ENCODE measurements at places on chromosomes 7 and 10.
A peak's percentile ranks its signal among the peaks of the same experiment; 100 is the strongest.

- no peak for DNase-seq
Observed at GRCh38 chr10:97823734-97824133, 25.9 kb upstream of the GOLGA7B start.

GRCh38 chr10:13018171-13018570 is 16.7 kb upstream of the CCDC3 start:
- DNase-seq = no peak

DNA sequence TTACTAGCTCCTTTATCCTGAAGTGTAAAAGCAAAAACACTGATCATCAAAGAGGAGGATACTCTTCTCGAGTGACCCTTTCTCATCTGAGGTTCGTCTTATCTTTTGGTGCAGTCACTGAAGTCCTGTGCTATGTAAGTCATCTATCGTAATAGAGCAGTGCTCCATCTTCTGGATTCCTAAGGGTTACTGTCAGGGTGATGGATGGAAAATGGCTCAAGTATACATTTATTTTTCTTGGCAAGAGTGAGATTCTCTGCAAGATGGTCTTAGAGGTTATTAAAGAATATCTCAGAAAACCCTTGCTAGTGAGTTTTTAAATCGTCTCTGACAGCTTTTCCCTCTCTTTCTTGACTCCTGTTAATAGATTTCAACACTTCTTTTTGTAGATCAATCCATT is 12.4 kb downstream of the PRKG1 start:
- no peak for DNase-seq

DNA sequence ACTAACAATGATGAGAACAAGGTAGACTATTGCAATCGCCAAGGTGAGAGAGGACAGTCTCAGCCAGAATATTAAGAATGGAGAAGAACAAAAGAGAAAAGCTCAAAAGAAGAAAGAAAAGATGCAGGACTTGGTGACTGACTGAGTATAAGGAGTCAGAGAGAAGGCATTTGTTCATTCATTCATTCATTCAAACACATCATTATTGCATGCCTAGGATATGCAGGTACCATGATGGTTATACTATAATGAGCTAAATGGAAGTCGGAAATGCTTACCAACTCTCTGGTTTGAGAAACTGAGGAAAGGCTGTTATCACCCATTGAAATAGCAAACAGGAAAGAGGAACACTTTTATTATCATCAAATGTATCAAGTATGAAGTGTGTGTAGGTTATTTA is 180.7 kb downstream of the IMMP2L start:
- no peak for DNase-seq

DNA sequence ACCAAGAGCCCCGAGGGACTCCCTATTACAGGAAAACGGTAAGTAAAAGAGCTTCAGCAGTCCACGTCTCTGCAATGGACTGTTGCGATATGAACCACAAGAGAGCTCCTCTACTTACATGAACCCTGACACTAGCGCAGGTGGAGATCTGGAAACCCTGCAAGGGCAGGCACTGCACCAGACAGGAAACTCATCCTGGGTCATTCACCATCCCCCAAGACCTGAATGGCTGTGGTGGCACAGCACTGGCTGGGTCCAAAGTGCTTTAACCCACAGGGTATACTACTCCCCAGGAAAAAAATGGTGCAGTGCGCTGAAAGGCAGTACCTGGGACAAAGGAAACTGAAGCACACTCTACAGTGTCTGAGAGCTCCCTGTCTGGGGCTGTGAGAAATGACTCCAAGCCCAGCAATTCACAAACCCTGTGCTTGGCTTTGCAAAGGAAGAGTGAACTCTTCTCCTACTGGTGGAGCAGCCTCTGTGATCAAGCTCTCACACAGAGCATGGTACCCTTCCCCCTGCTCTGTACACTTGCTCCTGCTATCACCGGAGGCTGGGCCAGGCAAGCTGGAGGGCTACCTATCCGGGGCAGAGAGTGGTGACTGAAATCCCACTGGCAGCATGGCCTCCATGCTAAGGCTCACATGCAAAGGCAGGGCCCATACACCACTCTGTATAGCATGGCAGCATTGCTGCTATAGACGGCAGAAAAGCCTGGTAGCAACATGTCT is 44.9 kb downstream of the HIBADH start:
- DNase-seq = no peak

DNA sequence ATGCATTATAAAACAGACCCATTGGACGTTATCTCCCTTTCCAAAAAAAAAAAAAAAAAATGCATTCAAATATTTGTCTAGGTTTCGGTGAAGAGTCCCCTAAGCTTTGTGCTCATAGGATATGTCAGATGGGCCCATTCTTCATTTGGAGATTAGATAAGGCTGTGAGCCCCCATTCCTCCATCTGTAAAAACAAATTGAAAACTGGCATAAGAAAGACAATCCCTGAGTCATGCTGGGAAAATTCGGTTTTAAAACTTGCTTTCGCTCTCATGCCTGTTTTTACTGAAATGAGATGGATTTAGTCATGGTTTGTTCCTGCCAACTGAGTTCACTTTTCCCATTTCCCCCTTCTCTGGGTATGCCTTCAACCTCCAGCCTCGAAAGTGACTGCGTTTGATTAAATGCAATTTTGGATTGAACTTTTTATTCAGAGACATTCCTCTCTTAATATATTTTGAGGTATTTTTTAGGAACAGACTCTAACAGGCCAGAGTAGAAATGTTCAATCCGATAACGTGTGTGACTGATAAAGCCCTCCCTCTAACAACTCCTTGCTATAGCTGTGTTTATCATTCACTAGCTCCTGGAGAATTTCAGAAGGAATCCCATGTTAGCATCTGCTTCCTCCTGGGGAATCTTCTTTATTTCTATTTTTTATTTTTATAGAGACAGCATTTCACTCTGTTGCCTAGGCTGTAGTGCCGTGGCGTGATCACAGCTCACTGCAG is 190.9 kb upstream of the LYZL2 start:
- DNase-seq = no peak

DNA sequence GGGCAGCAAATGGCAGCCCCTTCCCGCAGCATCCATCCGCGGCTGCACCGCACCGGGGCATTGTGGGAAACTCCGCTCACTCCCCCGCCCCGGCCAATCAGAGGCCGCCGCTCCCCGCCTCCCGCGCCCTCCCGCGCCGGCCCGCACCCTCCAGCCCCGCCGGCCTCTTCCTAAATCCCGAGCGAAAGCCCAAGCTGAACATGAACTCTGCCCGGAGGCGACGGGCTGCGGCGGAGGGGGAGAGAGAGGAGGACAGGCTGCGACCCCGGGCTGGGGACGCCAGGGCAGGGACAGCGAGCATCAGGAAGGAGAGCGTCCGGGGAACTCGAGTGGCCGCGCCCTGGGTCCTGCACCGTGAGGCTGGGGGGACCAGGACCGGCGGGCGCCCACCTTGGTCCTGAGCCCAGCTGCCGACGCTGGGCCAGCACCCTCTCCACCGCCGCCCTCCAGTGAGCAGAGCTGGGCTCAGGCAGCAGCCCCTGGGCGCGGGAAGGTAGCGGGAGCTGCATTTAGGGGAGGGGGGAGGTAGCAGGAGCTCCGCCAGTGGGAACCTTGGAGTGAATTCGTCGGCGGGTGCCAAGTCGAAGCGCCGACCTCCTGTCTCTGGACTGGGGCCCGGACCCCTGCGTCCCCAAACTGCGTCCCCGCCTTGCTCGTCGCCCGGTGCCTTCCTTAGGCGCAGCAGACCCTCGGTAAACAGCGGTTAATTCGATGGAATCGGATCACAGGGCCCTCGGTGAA is at the start of gene DGKI:
Gene DGKI (minus strand): TSS at position 148 of the 741 bp plus-strand sequence.
- DNase-seq = no peak

- no peak for DNase-seq
Observed at GRCh38 chr7:16172366-16172765, 249.0 kb downstream of the CRPPA start.

- no peak for DNase-seq
Observed at GRCh38 chr7:108307194-108307593, 149.0 kb downstream of the NRCAM start.

DNA sequence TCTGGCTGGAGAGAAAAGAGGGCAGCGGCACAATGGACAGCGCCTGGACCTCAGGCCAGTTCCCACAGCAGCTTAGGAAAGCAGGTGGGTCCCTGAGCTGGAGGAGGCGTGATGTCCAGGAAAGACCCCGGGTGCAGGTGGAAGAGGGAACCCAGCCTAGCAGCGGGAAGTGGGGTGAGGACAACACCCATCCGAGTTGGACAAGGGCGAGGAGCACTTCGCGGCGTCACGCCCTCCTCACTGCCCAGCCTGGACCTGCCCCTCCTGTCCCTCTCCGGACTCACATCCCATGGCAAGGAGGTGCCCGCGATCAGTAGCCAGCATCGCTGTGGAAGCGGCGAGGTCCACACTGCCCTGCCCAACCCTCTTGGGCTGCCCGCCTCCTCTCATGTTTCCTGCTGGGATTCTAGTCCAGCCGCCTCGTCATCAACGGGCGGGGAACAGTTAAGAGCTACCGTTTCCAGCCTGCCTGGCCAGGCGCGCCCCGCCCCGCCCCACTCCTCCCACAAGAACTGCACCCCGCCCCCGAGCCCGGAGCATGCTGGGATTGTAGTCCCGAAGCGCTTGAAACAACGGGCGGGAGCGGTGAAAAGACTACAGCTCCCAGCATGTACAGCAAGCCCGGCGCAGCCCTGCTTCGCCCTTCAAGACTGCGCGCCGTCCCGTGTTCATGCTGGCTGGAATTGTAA is 930.6 kb upstream of the ZNF722 start:
- DNase-seq = no peak

DNA sequence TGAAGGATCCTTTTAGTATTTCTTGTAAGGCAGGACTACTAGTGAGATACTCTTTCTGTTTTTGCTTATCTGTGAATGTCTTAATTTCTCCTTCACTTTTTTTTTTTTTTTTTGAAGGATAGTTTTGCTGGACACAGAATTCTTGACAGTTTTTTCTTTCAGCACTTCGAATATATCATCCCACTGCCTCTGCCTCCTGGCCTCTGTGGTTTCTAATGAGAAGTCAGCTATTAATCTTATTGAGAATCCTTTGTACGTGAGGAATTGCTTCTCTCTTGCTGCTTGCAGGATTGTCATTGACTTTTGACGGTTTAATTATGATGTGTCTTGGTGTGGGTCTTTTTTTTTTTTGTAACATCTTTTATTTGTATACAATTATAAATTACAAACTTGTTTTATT is 12.6 kb upstream of the WAC start:
- no peak for DNase-seq

DNA sequence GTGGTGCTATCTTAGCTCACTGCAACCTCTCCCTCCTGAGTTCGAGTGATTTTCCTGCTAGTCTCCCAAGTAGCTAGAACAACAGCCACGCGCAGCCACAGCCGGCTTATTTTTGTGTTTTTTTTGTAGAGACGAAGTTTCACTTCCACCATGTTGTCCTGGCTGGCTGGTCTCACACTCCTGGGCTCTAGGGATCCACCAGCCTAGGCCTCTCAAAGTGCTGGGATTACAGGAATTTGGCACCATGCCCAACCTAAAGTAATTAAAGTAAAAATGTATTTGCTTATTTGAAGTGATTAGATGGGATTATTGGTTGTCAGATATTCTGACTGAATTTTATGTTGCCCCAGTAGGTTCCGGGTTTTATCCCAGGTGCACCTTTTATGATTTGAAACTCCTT is 22.7 kb downstream of the LUC7L2 start:
- no peak for DNase-seq

- DNase-seq = no peak
Observed at GRCh38 chr10:88472540-88472939, 110.6 kb downstream of the RNLS start.

GRCh38 chr7:113209449-113210203 is 91.3 kb upstream of the SMIM30 start:
- no peak for DNase-seq

DNA sequence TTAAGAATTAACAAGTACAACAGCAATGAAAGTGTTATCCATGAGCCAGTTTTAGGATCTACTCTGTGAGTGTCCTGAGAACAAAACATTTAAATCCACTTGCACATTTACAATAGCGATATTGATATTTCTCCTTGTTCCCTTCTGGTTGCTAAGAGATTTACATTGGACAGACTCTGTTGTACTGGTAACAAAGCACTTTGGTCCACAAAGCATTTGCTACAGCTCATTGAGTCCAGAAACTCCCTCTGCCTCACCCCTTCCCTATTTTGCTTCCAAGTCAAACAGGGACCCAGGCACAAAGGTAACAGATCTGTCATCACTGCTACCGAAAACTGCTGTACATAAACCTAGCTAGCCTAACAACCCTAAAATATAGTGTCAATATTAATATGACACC is 2.1 kb downstream of the ANK3 start:
- no peak for DNase-seq

DNA sequence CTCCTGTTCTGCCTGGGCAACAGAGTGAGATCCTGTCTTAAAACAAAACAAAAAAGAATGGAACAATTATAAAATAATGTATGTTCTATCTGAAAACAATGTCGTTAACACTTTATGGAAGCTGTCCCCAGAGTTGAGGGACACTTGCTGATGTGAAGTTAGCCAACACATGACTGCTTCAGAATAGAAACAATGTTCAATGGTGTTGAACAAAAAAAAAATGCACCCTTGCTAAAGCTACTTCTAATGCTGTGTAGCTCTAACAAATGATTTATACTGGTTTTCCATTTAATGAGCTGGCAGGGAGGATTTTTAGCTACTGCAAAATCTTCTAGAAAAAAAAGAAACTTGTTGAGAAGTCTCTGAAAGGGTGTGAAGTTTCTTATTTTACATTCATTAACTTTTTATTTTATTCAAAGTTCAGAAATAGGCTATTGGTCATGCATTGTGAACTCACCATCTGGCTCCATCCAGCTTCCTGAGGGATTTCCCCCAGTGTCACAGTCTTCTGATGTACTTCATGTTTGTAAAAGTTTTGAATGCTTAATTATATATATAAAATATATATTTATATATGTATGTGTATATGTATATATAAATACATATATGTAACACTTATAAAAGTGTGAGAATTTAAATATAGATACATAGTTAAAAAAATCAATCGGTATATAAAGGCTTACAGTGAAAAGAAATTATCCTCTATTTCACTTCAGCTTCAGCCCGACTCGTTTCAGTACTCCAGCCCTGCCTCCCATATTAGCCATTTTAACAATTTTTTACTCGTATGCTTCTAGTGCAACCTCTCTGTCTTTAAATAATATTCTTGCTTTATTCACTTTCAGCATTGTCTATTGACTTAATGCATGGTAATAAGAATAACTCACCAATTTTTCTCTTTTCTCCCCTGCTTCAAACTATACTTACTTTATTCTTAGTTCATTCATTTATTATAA is 35.0 kb downstream of the HDAC9 start:
- DNase-seq = peak; percentile 63

DNA sequence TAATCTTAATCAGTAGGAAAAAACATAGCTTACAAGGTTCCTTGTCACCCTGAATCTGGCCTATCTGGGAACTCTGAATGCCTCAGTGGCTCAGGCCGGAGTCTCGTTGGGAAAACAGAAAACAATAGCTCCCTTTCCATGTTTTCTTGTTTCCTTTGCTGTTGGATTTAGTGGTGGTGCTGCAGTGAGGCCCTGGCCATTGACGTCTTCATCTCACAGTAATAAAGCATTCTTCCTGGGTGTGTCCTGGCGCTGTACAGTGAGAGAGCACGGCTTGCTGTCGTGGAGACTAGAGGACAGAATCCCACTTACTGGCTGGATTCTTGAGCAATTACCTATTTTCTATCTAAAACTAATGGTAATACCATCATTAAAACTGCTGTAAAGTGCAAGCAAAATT is 1.3 kb upstream of the SPOCK2 start:
- DNase-seq = no peak

- no peak for DNase-seq
Observed at GRCh38 chr10:70374775-70375614, 7.4 kb downstream of the LRRC20 start.

- no peak for DNase-seq
Observed at GRCh38 chr7:31407178-31407676, 66.7 kb upstream of the NEUROD6 start.

- no peak for DNase-seq
Observed at GRCh38 chr10:112313234-112313633, 30.0 kb downstream of the TECTB start.

- peak; percentile 73 for DNase-seq
Observed at GRCh38 chr10:69344591-69345252, 66.4 kb downstream of the HK1 start.

Measured in OCI-LY7 (cell line).